ENCODE measurements at places on chromosomes 3 and 15.

- no peak for DNase-seq
These were observed 34.8 kb downstream of the LIPC start for GRCh38 chr15:58466566-58466965.

- peak; percentile 39 for DNase-seq
These were observed 8.1 kb downstream of the RAD18 start for GRCh38 chr3:8954938-8955763.

- peak; percentile 77 for DNase-seq
These were observed 1.1 kb downstream of the TMEM158 start for GRCh38 chr3:45224824-45225464.

GRCh38 chr3:11029948-11030347 is 37.4 kb downstream of the SLC6A1 start:
- no peak for DNase-seq

- no peak for DNase-seq
These were observed at the start of gene TM6SF1 for GRCh38 chr15:83106994-83107840. Gene TM6SF1 (plus strand): TSS chr15:83107645. CDS start chr15:83107681, 36 bp downstream.
